ENCODE measurements at places on chromosomes 13 and 19. TPM values are rescaled to one million over a fixed set of nuclear protein-coding genes. Genes with fewer than 3 reads are reported as not detected.

The SLC7A10 gene
- 0.47 TPM for polyA plus RNA-seq

The BCAM gene
- 461 TPM for polyA plus RNA-seq

The YJEFN3 gene
- 11.6 TPM for polyA plus RNA-seq

The SIGLEC8 gene
- 0.07 TPM for polyA plus RNA-seq
